ENCODE measurements at places on chromosomes 7 and 10.

GRCh38 chr7:101308245-101309085 is 13.1 kb downstream of the IFT22 start:
- DNase-seq: peak; percentile 74

DNA sequence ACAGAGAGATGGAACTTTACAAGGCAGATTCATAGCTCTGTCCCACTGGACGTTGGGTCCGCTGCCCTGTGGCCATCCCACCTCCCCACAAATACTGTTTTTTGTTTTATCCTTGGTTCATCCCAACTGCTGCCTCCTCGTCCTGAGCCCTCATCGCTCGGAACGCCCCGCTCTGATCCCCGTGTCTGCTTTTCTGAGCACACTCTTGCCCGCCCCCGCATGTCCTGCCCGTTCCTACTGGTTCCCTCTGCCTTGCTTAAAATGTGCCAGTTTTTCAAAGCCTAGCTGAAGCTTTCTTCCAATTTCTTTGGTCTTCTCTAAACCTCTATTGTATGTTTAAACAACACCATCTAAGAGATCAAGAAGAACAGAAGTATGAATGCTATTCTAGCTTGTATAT is 19.4 kb downstream of the RNF32 start:
- DNase-seq: no peak

DNA sequence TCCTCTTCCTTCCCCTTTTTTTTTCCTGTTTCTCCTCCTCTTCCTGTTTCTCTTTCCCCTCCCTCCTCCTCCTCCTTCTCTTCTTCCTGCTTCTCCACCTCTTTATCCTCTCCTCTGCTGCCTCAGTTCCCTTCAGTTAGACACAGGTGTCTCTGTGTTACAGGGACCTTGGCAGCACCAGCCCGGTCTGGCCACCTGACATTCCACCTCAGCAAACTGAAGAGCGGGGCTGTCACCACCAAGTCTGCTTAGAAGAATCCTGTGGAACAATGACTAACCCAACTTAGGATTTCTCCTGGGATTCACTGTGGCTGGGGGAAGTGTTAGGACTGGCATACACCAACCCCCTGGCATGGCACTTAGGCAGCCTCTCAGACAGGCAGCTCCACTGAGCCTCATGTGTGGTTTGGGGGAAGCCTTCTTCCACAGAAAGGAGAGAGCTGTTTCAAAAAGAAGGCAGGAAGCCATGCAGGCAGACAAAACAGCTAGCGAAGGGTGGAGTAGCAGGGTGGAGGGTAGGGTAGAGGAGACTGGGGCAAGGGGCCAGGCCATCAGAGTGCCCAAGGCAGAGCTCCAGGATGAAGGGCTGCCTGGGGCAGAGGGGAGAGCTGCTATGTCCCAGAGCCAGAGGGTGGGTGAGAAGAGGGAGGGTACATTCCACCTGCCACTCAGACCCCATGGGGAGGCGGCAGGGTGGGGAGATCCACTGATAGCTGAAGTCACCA is 13.2 kb upstream of the GDF10 start:
- DNase-seq: no peak

DNA sequence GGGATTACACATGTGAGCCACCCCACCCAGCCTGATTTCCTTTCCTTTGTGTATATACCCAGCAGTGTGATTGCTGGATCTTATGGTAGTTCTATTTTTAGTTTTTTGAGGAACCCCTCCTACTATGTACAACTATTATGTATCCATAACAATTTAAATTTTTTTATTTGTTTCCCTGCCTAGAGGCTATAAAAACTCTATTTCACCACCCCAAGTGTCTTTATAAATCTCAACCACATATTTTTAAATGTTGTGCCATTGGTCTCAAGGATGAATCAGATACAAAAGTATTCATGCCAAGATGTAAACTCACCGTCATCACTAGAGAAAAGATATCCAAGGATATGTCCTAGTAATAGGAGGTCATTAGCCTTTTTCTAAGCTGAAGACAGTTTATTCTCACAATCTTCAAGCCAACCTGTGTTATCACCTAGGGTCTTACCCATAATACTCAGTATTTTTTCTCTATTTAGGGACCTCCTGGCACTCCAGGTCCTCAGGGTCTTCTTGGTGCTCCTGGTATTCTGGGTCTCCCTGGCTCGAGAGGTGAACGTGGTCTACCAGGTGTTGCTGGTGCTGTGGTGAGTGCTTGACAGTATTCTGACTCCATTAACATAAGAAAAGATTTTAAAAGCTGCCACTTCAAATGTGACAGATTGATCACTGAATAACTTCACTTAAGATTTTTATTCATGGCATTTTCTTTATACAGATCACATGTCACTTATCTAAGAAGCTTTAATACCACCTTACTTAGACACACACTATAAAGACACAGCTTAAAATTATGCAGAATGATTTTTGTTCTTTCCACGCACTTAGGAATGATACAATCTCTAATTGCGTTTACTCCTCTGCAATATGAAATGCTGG is 29.4 kb downstream of the COL1A2 start:
- DNase-seq: no peak

DNA sequence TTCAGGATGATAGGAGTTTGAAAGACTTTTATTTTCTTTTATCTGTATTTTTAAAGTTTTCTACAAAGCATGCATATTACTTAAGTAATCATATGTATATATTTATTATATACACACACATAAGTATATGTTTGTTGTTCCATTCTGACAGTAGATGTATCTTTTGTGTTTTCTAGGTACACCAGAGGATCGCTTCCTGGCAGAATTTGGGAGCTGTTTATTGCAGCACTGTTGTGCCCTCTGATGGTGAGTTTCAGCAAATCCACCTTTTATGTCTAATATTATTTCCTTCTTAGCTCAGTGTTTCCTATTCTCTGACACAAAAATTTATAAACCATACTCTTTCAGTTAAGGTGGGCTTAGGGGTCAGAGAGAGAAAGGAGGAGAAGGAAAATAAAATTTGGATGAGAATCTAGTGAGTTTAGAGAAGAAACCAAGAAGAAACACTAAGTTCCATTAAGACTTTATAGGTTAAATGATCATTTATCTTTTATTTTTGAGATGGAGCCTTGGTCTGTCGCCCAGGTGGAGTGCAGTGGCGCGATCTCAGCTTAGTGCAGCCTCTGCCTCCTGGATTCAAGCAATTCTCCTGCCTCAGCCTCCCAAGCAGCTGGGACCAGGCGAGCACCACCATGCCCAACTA is 59.2 kb upstream of the OIT3 start:
- peak; percentile 68 for DNase-seq

DNA sequence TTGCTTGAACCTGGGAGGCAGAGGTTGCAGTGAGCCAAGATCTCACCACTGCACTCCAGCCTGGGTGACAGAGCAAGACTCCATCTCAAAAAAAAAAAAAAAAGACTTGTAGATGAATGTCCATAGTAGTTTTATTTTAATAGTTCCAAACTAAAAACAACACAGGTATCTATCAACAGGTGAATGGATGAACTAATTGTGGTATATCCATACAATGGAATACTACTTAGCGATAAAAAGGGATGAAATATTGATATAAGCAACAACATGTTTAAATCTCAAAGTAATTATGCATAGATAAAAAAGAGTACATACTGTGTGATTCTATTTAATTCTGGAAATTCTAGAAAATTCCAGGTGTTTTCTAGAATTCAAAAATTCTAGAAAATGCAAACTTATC is 37.5 kb upstream of the MRPS16 start:
- no peak for DNase-seq

DNA sequence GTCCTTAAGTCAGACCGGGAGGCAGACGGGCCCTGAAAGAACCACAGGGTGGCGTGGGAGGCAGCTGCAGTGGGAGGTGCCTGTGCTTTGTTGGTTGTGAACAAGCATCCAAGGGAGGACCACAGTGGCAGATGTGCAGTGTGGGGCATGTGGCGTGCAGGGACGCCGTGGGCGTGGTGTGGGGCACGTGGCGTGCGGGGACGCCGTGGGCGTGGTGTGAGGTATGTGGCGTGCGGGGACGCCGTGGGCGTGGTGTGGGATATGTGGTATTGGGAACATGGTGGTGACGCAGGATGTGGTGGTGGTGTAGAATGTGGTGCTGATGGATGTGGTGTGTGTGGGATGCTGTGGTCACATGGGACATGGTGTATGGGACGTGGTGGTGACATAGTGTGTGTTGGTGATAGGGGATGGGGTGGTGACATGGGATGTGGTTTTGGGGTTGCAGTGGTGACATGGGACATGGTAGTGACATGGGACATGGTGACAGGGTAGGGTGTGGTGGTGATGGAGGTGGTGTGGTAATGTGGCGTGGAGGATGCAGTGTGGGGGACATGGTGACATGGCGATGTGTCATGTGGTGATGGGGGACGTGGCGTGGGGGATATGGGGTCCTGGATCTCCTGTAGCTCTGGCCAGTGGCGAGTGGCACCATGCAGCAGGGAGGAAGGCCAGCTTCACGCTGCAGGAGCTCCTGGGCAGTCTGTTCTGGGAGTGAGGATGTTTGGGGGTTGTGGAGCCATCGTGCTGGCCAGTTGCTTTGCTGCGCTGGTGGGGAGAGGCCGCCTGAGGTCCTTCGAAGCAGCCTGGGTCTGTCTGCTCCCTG is 78.8 kb downstream of the INPP5A start:
- no peak for DNase-seq

GRCh38 chr7:4712281-4713182 is 30.4 kb downstream of the FOXK1 start:
- peak; percentile 45 for DNase-seq

DNA sequence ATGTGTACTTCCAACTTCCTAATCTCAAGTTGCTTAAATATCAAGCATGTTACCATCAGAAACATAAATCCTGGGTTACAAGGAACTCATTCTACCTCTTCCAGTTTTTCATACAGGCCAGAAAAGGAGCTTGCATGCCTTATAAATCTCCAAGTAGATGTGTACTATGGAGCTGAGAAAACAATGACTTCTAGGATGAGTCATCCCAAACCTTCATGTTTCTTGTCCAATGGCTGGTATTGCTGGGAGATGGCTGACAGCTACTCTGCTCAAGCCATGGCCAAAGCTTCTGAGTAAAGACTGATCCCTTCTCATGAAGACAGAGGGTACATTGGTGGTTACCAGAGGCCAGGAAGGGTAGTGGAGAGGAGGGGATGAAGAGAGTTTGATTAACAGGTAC is 8.6 kb downstream of the RAPGEF5 start:
- no peak for DNase-seq

GRCh38 chr7:16759840-16760239 is 6.3 kb downstream of the TSPAN13 start:
- DNase-seq: no peak

DNA sequence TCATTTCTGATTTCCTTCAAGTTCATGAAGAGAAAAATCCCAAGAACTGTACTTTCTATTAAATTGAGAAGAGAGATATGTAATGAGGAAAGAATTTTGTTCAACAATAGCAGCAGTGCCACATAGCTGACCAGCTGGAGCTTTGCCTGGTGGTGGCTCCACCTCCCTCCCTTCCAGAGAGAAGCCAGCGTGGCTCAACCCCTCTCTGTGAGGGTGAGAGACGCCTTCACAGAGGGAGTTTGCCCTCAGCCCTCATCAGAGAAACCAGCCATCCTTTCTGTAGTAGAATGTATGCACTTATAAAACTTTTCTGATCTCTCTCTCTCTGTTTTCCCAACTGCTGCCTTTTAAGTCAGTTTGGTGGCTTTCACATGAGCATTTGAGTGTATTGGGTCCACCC is 20.5 kb upstream of the COL1A2 start:
- DNase-seq: no peak

DNA sequence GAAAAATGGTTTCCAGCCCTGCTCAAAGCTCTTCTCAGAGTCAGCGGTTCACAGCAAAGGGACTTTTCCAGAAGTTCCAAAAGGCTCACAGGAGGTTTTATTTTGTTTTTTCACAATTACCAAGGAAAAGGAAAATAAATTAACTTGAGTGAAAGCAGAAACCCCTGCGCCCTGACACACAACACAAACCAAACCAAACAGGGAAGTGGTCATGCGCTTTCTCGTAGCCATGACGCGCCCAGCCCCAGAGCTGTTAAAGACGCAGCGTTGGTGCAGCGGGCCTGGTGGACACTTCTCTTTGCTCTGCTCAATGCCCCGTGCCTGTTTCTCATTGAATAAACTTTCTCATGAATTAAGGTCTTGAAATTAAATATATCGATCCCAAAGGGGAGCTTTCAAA is 134.4 kb upstream of the LYZL2 start:
- DNase-seq: no peak

- DNase-seq: no peak
Observed at GRCh38 chr7:122803851-122804250, 82.4 kb downstream of the CADPS2 start.

DNA sequence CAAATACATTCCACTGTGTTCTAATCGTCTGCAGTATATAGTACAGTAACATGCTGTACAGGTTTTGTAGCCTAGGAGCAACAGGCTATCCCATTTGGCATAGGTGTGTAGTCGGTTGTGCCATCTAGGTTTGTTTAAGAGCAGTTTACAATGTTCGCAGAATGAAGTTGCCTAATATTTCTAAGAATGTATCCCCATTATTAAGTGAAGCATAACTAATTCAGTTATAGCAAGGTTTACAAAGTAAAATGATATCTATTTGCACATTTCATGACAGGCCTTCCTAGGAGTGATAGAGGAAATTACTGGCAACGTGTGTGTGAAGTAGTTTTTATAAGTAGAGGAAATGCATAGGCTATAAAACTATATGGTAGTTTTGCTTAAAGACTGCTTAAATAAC is 4.0 kb downstream of the CREM start:
- DNase-seq: peak; percentile 92

DNA sequence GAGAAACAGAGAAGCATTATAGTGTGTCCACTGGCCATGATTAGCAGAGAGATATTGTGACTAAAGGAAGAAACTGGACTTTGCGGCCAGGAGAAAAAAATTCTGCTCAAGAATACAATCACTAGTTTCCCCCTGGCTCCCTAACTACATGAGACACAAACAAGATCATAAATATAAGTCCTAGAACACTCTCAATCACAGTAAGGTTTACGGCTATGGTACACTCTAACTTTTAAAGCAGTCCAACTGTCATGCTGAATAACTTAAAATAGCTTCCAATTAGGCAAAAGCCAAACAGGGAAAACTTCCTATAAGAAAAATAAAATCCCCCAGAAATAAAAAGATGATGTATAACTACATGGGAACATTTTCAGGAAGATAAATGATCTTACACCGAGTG is 132.1 kb downstream of the STRA8 start:
- no peak for DNase-seq
